Dermis microvascular lymphatic vessel endothelial cell (primary cell): ENCODE measurements at places on chromosomes 16 and 17.

- no peak for DNase-seq
Measured at GRCh38 chr17:18176176-18176575, 7.5 kb upstream of the ALKBH5 start.

GRCh38 chr17:17056156-17056539 is 13.9 kb downstream of the MPRIP start:
- DNase-seq: no peak

GRCh38 chr17:36977066-36977465 is 28.3 kb downstream of the AATF start:
- no peak for DNase-seq

GRCh38 chr16:71384073-71384724 is 25.7 kb downstream of the CALB2 start:
- DNase-seq: no peak

DNA sequence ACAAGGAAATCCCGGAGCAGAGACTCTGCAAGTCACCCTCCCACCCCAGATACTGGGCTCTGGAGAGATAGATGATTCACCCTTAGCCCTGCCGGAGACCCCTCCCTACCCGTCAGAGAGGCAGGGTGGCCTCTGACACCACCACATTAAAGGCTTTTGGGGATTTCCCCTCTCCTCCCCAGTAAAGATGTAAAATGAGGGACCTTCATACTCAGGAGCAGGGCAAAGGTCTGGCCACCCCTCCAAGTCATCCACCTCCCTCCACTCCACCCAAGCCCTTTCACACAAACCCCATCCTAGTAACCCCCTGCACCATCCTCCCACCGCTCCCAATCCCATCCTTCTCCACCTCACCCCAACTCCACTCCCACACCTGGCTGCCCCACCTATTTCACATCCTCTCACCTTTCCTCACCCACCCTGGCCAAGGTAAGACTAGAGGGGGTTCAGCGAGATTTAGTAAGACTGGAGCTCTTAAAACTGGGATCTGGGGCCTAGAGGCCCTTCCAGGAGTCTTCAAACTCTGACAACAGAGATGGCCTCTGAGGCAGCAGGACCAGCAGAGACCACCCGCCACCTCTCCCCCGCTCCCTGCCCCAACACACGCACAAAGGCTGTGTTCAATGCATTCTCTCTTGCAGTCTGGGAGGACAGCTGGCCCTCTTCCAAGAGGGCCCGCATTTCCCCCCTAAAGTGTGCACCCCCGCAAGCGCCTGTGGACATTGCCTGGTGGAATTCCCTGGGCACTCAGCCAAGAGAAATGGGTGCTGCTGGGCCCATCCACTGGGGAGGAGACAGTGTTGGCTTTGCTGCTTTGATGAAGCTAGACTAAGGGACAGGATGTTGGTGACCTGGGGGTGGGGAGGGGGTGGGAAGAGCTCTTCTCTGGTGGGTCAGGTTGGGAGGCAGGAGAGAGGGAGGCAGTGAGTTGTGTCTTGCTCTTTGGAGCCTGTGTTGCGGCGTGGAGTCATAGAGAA is 1.1 kb downstream of the ABAT start:
- no peak for DNase-seq

GRCh38 chr16:19805459-19806162 is 79.0 kb downstream of the GPRC5B start:
- no peak for DNase-seq

GRCh38 chr16:86809458-86809955 is 231.2 kb downstream of the FOXL1 start:
- DNase-seq: peak; percentile 44

- DNase-seq: no peak
Measured at GRCh38 chr17:4053596-4053995, 89.2 kb downstream of the ZZEF1 start.

DNA sequence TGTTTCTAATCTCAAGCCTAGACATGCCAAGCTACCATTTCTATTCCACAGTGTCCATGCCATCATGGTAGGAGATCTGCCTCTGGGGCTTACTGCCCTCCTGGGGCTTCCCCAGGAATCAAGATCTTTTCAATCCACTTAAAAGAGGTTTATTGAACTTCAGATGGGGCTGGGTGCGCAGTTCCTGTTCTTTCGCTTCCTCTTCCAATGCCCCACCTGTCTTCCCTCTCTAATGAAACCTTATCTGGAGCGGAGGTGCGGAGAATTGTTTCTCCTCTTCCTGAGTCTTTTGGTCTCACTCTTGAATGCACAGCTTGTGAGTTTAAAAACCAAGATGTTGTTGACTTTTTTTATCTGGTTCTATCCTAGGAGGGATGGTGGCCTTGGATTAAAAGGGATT is 30.4 kb upstream of the METTL16 start:
- DNase-seq: no peak

DNA sequence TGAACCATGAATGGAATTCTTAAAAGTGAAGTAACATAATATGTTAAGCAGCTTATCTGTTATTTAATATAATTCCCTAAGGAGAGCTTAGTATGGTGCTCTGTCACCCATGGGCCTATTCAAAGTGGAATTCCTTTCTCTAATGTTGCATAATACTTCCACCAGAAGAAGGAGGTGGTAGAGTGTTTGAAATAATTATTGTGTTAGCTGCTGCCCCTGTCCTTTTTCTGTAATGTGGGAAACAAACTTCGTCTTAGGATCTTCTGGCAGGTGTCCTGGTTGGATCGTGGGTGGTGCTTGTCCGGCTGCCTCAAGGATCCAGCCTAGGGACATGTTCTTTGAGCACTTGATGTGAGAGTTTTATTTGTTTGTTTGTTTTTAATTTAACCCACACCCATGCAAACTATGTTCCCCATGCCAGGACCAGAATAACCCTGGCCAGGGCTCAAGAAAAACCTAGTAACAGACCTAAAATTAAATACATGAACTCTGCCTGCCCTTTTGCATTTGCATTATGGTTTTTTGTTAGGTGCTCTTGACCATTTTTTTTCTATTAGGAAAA is 46.1 kb downstream of the ZNRF1 start:
- DNase-seq: no peak

DNA sequence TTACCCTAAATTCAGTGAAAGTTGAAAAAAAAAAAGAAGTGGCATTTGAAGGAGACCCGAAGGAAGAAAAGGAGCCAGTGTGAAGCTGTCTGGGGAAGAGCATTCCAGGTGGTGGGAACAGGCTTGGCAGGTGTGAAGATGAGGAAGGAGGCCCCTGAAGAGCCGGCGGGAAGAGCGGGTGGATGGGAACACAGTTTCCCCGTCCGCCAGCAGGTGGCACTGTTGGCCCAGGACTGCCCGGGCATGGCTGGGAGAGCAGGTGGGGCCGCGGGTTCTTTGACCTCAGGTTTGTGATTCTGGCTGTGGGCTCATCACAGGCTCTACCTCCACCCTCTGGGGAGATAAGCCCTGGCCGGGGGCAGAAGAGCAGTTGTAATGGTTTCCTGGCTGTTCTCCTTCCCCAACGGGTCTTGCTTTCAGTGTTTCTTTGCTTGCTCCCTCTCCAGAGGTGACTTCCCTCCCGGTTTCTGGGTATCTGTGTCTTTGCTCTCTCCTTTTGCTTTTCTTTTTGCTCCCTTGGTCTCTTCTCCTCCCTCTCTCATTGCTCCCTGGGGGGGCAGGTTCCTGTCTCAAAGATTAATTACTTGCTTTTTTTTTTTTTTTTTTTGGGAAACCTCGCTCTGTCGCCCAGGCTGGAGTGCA is 32.3 kb downstream of the RAP1GAP2 start:
- peak; percentile 11 for DNase-seq

DNA sequence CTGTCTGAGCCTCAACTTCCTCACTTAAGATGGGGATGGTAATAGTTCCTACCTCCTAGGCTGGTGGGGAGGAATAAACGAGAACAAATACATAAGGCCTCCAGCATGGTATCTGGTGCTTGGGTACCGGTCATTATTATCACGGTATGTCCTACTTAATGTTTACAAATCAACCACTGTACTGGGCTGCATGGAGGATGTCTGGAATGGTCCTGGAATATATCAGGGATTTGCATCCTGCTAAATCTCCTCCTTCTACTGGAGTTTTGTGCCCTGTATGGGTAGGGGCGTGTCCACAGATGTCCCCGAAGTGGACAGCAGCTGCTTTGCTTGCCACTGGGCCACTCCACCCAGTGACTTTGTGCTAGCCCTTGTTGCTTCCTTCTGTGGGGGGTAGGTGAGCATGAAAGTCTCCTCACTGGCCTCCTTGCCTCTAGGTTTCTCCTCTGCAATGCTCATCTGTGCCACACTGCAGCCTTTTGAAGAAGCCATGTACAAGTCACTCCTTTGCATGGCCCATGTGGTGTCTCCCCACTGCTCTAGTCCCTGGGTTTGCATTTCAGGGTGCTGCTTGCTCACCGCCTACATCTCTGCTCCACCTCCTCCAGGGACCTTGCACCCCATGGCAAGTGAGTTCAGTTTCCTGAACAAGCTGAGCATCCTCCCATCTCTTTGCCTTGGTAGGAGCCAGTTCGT is 2.2 kb upstream of the CMIP start:
- DNase-seq: no peak

GRCh38 chr16:88550246-88550661 is 19.9 kb upstream of the ZC3H18 start:
- no peak for DNase-seq

GRCh38 chr17:78893684-78894083 is 9.3 kb downstream of the CEP295NL start:
- DNase-seq: no peak

- DNase-seq: no peak
Measured at GRCh38 chr16:24101431-24101830, 154.7 kb upstream of the CACNG3 start.

GRCh38 chr17:61488878-61489718 is 36.9 kb downstream of the TBX4 start:
- no peak for DNase-seq

GRCh38 chr16:3570420-3571062 is 6.7 kb downstream of the NLRC3 start:
- DNase-seq: no peak

GRCh38 chr17:47889734-47890529 is 6.1 kb upstream of the SP2 start:
- DNase-seq: peak; percentile 85

GRCh38 chr16:76278086-76278485 is 885 bp downstream of the CNTNAP4 start:
- no peak for DNase-seq

GRCh38 chr17:65628644-65629036 is 67.2 kb upstream of the AXIN2 start:
- DNase-seq: no peak

- no peak for DNase-seq
Measured at GRCh38 chr17:1733759-1734158, 8.9 kb upstream of the SERPINF2 start.

DNA sequence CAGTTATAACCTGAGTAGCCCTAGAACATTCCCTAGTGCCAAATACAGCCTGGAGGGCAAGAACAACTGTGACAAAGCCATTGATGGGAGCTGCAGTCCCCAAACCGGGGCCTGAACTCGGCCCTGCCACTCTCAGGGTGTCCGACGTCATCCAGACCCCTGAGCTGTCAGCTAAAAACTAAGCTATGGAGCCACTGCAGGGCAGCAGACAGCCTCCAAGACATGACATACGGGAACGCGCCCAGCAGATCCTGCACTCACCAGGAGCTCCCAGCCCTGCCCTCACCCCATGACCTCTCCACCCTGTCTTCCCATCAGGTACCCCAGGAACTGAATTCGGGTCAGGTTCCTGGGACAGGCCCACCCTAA is 28.4 kb downstream of the KDM8 start:
- DNase-seq: no peak

DNA sequence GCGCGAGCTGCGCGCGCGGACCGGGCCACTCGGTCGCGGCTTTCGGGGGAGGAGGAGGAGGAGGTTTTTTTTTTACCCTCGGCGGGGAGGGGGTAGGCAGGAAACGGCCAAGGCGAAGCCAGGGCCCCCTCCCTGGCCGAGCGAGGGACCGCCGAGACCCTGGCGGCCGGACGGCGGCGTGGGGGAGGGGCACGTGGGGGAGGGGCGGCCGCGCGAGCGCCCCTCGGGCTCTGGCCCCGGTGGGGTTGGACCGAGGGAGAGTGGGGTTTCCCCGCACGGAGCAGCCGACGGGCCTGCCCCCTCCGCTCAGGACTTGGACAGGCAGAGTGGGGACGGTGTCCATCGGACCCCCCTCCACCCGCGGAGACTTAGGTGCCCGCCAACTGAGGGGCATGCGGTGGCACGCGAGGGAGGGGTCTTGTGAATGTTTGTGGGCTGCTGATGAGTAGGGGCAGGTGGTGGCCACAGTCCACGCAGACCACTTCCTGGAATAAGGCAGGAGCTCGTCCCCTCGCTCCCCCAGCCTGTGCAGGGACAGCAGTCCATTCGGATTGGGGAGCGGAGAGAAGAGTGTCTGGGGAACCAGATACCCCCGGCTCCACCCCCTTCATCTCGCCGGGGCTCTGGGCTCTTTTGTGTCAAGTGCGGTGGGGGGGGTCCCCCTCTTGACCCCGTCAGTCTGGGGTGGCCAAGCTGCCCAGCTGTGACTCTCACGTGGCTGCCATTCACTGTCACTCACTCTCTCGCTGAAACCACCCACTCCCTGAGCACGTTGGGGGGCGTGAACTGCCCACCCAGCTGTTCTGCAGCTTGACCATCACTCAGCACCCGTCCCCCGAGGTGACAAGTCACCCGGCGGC is 3.0 kb upstream of the CHD3 start:
- DNase-seq: no peak

DNA sequence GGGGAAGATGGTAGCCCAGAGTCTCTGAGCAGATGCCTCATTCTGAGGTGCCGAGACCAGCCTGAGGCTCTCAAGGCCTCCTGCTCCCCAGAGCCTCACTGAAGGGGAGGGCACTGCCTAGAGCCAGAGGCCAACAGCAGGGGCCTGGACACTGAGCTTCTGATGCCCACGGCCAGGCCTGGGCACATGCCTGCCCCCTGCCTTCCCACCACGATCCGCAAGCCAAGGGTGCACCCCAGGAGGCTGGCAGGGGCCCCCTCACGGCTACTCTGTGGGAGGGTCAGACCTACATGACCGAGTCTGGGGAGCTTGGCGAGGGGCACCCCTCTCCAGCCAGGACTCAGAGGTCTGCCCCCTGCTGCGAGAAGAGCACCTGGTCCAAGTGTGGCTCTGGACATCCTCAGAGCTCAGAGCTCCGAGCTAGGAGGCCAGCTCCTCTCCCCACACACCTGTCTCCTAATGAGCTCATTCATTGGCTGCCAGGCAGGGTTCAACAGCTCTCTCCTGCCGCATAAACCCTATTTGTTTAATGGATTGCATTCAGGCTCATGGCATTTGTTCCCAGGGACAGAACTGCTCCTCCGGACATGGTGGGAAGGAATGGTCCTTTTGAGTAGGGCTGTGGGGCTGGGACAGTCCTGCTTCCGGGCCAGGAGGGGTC is 13.9 kb downstream of the OTOP3 start:
- no peak for DNase-seq

DNA sequence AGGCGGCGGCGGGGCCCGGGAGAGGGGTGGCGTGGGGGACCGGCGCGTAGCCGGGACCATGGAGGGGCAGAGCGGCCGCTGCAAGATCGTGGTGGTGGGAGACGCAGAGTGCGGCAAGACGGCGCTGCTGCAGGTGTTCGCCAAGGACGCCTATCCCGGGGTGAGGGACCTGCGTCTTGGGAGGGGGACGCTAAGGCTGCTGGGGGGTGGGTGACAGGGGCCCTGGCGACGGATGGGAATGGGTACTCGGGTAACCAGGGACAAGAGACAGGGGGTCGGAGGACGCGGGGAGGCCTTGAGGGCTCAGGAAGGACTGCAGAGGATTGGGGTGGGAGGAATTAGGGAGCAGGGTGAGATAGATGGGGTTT is 243 bp downstream of the RND2 start:
- no peak for DNase-seq
